ENCODE measurements at places on chromosomes 3 and 15.

DNA sequence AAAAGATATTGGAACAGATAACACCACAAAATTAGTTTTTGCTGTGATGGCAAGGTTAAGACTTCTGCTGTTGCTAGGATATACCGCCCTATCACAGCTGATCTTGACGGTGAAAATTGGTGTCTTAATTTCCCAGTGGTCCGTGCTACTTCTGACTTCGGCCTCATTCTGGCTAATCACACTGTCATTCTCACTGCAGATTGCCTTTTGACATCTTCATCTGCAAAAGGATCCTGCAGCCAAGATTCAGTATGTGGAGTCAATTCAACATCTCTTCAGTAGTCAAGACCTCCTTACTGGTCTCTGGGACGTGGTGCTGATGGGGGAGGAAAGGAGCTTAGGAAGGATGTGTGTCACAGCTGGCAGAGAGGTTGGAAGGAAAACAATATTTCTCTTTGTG lies 438.6 kb downstream of the WDR72 start:
- no peak for DNase-seq

- no peak for DNase-seq
These were observed 5.0 kb upstream of the CDV3 start for GRCh38 chr3:133568294-133569014.

- no peak for DNase-seq
These were observed 771.1 kb upstream of the GRM7 start for GRCh38 chr3:6089780-6090179.

- no peak for DNase-seq
These were observed 15.0 kb upstream of the DAG1 start for GRCh38 chr3:49454898-49455681.

DNA sequence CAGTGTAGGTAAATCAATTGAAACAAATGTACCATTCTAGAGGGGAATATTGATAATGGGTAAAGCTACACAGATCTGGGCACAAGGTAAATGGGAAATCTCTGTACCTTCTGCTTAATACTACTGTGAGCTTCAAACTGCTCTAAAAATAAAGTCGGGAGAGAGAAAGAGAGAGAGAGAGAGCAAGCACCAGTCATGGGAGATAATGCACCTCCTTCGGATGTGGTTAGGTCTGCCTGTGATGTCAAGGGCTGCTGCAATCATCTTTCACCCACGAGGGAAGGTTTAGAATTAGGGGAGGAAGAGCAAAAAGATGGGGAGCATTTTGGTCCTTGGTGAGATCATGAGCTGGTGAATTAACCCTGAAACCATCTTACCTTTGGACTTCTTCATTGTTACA lies 219.1 kb downstream of the ZNF385D start:
- no peak for DNase-seq

GRCh38 chr15:72197460-72198355 lies at the start of gene GRAMD2A:
Gene GRAMD2A, minus strand, starts transcription at chr15:72197787.
- peak; percentile 65 for DNase-seq

DNA sequence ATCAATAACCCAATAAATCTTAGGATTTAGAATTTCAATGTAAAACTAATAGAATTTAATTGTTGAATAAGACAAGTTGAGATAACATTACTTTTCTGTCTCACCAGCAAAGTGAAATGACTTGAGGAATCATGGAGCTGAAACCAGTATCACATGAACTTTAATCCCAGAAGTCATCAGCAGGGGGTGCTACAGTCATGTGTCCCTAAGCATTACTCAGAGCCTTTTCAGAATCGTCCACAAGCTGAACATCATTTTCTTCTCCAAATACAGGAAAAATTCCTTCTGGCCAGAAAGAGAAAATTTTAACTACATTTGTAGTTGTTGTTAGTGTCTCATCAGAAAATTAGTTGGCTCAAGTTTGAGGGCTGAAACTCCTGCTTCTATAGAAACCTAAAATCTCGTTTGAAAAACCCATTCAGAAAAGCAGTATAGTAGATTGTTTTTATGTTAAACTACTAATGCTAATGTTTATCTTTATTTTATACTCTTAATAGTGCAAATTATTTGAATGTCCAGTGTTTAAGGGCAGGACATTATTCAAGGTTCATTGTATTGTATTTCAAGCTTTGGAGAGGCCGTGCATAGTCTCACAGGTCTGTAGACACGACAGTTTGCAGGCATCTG lies 384.1 kb downstream of the PLOD2 start:
- DNase-seq: peak; percentile 25

- DNase-seq: no peak
These were observed 20.6 kb upstream of the TMC3 start for GRCh38 chr15:81394603-81395002.

DNA sequence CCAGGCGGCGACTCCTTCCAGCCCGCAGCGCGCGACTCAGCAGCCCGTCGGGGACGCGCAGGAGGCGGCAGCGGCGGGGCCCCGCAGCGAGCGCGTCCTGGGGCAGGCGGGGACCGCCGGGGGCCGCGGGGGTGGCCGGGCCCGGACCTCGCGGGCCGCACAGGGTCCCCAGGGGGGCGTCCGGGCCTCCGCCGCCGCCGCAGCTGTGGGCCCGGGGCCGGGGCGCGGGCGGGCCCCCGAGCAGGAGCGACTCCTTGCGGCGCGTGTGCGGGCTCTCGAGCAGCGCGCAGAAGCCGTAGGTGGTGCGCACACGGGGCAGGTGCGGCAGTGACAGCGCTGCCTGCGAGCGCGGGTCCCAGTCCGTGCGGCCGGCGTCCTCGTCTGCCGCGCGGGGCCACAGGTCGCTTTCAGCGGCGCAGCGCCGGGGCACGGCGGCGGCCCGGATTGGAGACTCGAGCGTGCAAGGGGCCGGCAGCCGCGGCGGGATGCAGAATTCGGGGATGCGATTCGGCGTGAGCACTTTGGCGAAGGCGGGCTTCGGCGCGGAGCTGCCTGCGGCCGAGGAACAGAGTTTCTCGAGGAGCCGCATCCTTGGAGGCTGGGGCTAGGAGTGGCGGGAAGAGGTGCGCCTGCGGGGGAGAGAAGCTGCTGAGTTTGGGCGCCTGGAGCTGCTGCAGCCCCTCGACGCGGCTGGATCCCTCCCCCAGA lies 535 bp downstream of the C2CD4B start:
- peak; percentile 30 for DNase-seq

- DNase-seq: no peak
These were observed 36.2 kb downstream of the SPINK8 start for GRCh38 chr3:48297111-48297810.

DNA sequence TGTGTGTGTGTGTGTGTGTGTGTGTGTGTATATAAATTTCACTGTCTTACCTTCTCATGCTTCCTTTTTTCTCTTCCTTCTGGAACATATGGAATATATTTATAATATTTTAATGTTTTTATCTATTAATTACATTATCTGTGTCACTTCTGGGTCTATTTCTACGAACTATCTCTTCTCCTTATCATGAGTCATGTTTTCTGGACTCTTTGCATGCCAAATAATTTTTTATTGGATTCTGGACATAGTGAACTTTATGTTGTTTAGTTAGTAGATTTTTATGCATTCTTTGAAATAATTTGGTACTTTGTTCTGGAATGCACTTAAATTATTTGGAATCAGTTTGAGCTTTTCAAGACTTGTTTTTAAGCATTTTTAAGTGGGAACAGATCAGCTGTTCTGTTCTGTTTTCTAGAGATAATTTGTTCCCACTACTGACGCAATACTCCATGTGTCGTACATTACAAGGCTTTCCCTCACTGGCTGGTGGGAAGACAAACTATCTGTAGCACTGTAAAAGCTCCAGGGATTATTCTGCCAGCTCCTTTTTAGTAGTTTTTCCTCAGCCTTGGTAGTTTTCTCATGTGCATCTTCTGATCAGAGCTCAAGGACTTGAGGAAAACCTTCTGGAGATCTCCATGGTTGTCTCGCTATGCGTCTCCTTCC lies 302.0 kb downstream of the CLSTN2 start:
- no peak for DNase-seq

All from stimulated activated CD8-positive, alpha-beta memory T cell treated with anti-CD3 and anti-CD28 coated beads, Interleukin-4, amount 100 ng/mL, for 48 hours (primary cell).